Upper lobe of right lung (tissue), 1 donor: ENCODE measurements at places on chromosomes 12 and 14.

GRCh38 chr12:57687862-57688261, 6.1 kb upstream of the OS9 start:
- no peak for DNase-seq

DNA sequence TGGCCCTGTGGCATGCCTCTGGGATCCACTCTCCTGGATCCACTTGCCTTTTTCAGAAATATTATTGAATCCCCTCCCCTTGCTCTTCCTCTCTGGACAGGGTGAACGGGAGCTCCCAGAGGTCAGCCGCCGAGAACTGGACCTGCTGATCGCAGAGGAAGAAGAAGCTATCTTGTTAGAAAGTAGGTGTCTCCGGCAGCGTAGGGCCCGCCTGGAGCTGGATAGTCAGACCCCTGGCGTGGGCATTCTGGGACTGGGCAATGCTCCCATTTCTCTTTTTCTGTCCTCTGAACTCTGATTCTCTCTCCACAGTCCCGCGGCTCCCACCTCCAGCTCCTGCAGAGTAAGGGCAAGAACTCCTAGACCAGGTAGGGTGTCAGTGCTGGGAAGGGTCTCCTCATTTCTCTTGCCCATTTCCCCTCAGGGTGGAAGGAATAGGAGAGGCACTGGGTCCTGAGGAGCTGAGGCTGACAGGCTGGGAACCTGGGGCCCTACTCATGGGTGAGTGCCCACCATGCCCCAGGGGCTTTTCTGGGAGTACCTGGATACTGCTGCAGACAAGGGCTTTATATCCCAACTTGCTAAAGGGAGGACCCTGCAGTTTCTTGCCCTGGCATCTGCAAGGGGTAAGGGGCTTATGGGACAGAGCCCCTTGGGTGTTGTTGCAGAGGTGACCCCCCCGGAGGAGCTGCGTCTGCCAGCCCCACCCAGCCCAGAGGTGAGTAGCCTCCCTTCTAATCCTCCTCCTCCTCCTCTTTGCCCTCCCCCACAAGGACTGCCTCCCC, 5.4 kb downstream of the REC8 start:
- no peak for DNase-seq

GRCh38 chr14:86091811-86092210, 561.9 kb downstream of the FLRT2 start:
- no peak for DNase-seq

GRCh38 chr12:69464428-69464827, 5.8 kb upstream of the FRS2 start:
- no peak for DNase-seq

GRCh38 chr12:121801595-121802484, 2.0 kb upstream of the SETD1B start:
- no peak for DNase-seq

- DNase-seq = no peak
These were observed 175.5 kb downstream of the CCDC59 start for GRCh38 chr12:82182601-82183190.

DNA sequence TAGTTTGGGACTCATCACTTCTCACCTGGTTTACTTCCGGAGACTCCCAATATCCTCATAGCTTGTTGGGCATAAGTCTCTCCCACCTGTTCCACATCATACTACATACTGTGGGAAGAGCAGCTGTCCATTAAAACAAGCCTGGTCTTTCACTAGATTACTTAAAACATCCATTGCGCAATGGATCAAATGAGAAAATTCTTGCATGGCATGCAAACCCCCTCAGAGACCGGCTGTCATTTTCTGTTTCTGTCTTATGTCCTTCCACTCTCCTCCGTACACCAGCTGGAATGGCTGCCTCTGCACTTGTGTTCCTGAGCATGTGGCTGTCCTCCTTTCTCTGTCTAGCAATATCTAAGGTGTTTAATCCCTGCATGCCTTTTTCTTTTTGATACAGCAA, 265.6 kb downstream of the TMEM117 start:
- DNase-seq = no peak

- no peak for DNase-seq
These were observed 42.8 kb downstream of the FOXN4 start for GRCh38 chr12:109266106-109266879.

DNA sequence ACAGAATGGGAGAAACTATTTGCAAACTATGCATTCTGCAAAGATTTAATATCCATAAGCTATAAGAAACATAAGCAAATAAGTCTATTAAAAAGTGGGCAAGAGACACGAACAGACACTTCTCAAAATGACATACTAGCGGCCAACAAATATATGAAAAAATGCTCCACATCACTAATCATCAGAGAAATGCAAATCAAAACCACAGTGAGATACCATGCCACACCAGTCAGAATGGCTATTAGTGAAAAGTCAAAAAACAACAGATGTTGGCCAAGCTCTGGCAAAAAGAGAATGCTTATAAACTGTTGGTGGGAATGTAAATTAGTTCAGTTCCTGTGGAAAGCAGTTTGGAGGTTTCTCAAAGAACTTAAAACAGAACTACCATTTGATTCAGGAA, 121.3 kb downstream of the KCNMB4 start:
- DNase-seq = no peak

DNA sequence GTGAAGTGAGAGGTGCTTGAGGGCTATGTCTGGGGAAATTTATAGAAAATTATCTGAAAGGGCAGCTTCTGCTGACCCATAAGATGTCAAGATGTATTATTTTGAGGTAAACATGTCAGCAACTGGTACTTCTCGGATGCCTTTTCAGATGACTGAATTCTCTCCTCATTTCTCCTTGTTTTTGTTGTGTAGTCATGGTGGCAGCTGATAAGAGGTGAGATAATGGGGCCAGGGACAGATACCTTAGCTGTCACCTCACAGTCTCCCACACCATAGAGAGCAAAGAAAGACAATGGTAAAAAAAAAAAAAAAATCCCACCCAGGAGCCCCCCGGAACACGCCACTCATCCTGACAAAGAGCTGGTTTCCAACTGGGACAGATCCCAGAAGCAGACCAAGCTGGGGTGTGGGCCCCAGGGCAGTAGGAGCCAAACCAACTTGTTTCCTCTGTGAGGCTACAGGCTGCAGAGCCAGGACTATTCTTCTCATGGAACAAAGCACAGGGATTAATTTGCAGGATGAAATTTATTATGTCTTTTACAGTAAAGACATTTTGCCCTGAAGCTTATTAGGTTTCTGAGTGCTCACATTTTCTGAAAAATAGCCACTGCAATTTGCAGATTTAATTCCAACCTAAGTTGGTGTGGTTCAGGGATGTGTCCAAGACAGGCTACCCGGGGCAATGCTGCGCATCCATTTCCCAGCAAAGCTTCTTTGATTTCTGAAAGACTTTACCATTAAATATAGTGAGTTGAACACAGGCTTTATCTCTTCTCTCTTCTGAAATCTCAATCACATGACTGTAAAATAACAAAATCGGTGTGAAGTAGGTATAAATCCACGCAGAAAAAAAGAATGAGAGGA, 52.2 kb downstream of the NDUFA12 start:
- no peak for DNase-seq

GRCh38 chr12:10395390-10395998, 5.7 kb upstream of the KLRK1 start:
- no peak for DNase-seq

DNA sequence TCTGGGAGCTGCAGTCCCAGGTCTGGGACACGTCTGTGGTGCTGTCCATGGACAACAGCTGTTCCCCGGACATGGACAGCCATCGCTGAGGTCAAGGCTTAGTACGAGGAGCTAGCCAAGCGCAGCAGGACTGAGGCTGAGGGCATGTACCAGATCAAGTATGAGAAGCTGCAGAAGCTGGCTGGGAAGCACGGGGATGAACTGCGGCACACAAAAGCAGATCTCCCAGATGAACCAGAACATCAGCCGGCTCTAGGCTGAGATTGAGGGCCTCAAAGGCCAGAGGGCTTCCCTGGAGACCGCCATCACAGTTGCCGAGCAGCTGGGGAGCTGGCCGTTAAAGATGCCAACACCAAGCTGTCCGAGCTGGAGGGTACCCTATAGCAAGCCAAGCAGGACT, 375.3 kb downstream of the SEC23A start:
- DNase-seq = no peak

GRCh38 chr12:122227341-122227740, 1.5 kb upstream of the DIABLO start:
- no peak for DNase-seq

GRCh38 chr14:62847168-62847567, 198.1 kb downstream of the KCNH5 start:
- DNase-seq = no peak

DNA sequence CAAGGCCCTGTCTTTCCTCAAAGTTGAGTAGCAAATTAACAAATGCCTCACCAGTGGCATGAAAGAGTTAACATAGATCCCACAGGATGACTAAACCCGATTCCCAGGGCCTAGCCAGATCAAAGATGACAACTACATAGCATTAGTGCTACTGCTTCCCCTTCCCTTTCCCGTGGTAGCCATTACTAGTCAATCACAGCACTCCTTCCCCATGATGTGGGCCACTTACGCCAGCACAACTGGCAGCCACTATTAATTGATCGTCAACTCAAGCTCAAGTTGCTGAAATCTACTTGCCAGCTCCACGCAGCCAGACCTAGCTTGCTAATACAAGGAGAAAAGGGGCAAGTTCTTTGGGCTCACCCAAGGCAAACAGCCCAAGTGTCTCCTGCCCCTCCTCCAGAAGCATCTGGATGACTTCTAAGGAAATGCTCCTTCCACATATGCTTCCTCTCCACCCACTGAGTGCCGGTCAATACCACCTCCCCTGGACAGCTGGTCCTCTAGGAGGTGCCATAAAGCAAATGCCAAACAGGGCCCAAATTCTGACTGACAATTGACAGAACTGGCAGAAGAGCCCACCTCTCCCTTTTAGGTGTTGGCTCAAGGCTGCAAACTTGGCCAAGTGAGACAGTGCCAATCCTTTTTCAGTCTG, 72.6 kb downstream of the NUAK1 start:
- DNase-seq = no peak

DNA sequence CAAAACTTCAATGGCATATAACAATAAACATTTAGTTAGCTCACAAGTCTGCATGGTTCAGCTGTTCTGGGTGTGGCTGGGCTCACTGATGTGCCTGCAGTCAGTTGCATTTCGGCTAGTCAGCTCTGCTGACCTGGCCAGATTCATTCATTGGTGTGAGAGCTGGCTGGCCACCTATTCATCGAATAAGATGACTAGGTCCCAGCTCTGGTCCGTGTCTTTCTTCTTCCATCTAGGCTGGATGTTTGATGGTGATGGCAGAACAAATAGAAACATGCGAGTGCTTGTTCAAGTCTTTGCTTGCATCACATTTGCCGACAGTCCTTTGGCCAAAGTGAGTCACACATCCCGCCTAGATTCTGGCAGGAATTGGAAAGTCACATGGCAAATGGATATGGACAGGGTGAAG, 203.3 kb upstream of the CRY1 start:
- no peak for DNase-seq

GRCh38 chr14:93481758-93482157, 51.0 kb downstream of the UNC79 start:
- DNase-seq = no peak

DNA sequence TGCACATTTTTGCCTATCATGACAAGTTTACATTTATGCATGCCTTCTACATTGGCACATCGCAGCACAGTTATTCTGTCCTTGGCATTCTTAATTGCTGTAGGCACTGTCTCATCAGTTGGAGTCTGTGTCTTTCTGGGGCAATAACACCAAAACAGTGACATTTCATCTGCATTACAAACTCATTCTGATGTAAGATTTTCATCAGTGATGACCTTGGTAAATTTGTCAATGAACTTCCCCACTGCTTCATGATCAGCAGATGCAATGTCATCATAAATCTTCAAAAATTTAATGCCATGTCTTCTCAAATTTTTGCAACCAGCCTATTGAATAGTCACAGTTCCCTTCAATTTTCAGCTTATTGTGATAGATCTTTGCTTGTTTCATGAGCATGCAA, 85.5 kb downstream of the CAPZA3 start:
- no peak for DNase-seq

DNA sequence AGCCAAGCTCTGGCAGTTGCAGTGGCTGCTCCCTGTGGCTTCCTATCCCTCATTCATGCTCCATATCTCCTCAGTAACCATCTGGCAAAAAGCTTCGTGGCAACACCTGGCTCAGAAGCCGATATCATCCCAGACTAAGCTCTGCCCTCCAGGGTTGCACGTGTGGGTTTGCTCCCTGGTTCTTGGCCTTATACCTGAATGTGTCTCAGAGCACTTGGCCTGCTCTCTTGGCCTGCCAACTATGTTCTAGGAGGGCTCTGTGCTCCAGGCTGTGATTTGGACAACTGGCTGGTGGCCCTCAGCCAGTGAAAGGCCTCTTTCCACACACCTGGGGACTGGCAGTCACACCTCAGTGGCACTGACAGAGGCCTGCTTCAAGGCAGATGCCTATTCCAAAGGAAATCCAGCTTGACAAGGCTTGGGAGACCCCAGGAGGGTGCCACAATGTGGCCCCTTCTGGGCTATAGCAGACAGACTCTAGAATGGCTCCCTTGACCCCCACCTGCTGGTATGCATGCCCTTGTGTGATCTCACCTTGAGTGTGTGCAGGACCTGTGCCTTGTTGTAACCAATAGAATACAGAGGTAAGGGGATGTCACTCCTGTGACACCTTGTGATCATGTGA, 10.5 kb downstream of the PLD4 start:
- DNase-seq = peak; percentile 43

DNA sequence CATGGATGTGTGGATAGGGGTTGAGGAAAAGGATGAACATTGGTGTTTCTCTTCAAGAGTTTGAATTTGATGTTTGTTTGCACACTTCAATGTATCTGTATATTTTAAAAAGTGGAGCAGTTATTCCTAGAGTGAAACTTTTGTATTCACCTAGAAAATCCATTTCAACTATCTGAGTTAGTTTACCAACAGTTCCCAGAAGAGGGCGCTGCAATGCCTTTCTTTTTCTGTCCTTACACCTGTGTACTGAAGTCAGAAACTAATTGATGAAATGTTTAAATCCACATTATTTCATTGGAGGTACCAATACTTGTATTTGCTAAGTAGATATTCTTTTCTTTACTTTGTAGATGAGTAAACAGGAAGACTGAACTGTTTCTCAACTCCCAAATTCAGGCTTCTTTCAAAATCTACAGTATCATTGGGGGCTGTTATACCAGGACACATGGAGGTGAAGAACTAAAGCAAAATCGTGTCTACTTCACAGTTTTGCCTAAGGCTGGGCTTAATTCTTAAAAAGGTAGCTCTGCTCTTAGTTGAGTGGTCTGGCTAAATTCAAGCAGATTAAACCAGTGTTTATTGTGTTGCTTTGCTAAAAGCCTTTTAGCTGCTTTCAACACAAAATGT, 26.6 kb upstream of the KLRB1 start:
- no peak for DNase-seq

- no peak for DNase-seq
These were observed 79.7 kb downstream of the RIMBP2 start for GRCh38 chr12:130636370-130636769.

GRCh38 chr12:58368001-58368400, 426.6 kb downstream of the ATP23 start:
- DNase-seq = no peak

GRCh38 chr14:67536087-67536486, 3.0 kb downstream of the PLEKHH1 start:
- DNase-seq = no peak

DNA sequence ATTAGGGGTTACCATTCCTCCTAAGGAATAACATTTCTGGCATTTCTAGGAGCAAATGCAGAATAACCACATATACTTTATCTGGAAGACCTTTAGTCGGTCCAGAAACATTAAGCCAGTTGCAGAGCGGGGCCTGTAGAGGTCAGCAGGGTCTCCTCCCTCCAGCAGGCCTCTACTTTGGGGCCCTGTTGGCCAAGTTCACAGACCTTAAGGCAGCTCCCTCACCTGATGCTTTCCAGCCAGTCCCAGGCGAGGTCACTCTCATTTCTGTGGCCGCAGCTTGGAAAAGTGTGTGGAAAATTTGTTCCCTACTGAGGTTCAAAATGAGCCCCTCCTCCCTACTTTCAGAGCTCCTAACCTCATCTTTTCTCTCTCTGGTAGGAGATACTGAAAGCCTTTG, 74.1 kb downstream of the ESR2 start:
- no peak for DNase-seq
